ENCODE measurements at places on chromosomes 3 and 15.

DNA sequence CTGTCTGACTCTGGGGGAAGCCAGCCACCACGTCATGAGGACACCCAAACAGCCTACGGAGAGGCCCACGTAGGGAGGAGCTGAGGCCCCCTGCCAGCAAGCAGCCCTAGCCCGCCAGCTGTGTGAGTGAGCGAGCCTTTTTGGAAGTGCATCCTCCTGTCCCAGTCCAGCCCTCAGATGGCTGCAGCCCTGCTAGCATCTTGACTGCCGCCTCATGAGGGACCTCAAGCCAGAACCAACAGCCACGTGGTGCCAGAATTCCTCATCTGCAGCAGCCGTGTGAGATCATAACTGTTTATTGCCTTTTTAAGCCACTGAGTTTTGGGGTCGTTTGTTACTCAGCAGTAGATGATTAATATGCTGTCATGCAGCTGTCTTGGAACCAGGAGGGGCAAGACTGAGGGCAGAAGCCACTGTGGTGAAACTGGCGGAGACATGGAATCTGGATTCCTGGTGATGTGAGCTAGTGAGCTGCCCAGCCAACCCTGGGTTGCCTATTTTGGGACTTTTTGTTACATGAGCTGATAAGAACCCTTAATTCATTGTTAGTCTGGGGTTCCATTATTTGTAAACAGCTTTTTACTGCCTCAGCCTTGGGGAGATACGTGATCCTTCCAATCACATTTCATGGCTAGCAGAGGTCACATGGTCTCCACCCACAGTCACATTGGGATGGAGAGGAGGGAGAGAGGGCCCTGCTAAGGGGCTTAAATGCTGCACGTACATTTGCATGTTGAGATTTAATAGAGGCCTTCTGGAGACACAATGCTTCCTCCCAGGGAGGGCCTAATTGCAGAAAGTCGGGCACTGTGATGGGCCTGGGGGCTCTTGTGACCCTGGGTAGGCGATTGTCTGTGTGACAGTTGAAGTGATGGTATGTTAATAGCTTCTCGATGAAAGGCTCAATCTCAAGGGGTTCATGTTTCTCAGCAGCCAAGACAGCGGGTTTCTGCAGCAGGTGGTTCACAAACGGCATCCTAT is 73.8 kb downstream of the RPLP1 start:
- no peak for DNase-seq

DNA sequence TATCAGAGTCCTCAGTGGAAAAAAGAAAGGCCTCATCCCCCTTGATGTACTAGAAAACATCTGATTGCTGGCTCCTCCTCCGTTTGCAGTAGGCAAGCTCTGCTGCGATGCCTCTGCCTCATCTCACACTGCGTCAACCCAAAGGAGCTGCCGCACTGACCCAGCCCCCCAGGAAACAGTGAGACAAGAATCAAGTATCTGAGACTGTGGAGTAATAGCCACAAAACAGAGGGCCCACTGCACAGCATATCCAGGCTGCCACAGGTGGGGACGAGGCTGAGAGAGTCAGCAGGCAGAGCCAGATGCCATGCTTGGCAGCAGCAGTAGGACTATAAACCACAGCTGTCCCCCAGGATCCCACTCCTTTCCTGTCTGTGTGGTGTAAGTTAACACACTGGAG is 165.9 kb downstream of the STAC start:
- DNase-seq = no peak

GRCh38 chr15:41483519-41483918 is 10.2 kb upstream of the ITPKA start:
- no peak for DNase-seq

GRCh38 chr3:37072892-37073291 is 79.6 kb downstream of the MLH1 start:
- DNase-seq = no peak

DNA sequence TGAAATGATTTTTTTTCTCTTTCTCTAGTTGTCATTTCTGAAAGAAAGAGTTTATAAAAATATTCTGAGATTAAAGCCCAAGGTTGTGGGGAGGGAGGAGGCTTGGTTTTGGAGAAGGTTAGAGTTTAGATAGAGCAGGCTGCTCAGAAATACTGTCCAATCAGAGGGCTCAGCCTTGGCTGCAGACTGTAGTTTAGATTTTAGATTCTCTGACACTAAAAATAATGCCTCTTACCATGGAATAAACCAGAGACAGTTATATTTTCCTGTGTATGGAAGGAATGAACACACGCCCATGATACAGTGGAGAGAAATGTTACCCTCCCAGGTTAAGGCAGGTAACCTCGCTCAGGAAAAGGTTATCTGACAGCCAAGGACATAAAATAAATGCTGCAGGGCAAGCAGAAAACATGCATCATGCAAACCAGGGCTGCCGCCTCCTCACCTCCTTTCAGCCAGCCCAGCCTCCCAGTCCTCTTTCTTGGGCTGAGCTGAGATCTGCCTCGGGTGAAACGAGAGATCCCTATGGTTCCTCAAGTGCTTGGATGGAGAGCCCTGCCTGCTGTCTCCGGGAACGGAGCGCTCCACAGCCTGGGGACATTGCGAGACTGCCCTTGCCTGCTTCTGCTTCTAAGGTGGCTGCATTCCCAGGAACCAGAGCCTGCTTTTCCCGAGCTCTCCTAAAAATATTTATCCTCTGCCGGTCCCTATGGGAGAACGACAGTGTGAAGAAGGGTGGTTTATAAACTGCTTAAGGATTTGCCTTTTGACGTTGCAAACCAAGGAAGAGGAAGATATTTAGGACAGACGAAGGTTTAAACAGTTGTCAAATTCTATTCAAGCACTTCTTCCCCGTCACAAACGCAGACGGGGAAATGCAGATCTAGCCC is 848 bp downstream of the NCEH1 start:
- peak; percentile 75 for DNase-seq

DNA sequence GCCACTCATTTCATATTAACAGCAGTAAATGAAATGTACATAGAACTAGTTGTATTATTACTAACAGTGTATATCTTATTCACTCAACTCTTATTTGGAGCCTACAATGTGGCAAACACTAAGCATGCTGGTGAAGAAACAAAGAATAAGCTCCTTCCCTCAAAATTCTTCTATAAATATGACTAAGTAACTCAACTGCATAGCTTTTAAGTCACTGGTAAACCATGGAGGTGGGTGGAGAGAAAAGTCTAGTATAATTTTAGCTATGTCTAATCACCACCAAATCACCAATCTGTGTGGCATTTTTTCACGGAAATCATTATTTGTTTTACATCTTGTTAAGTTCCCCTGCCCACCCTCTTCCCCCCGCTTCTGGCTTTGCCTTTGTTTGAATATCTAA is 17.5 kb downstream of the COPS2 start:
- no peak for DNase-seq

DNA sequence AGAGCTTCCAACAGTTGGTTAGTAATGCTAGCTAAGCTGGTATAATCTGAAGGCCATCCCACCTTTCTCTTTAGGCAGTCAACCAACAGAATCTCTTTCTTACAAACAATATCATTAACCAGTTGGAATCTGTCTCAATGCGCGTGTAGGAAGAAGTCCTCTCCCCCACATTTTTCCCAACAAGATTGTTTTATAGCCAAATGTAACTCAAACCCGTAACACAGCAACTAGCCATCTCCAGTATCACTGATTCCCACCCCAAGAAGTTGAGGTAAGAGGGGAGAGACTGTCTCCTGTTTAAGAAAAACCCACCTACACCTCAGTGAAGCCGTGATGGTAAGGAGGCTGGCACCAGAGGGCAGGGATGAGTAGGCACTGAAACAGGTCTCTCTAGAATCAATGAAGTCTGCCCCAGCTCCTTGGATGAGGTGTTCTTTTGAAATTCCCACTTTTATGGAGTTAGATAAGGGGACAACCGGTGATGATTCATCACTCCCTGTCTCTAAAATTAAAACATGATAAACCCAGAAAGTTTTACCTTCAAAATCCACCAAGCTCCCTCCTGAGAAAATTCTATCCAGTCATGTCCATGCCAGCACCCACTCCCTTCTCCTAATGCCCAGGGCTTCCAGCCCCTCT is 30.9 kb downstream of the CDC25A start:
- DNase-seq = no peak

DNA sequence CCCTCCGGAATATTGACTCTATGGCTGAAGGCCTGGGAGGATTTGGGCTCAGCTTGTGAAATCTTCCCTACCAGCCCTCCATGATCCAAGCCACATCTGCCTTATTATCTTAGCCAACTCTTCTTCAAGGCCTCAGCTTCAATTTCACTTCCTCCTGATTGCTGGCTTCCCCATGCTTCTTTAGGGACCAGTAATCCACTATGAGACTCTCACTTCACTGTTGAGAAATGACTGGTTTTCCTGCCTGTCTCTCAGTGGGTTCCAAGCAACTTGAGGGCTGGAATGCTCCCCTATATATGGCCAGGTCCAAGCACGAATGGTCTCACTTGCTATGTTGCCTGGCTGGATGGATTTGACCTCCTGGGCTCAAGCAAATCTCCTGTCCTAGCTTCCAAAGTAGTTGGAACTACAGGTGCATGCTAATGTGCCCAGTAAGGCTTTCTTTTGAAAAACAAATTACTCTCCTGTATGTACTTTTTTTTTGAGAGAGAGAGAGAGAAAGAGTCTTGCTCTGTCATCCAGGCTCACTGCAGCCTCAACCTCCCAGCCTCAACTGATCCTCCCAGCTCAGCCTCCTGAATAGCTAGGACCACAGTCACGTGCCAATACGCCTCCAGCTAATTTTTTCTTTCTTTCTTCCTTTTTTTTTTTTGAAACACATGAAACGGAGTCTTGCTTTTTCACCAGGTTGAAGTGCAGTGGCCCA is 7.9 kb upstream of the PIK3CB start:
- DNase-seq = no peak

DNA sequence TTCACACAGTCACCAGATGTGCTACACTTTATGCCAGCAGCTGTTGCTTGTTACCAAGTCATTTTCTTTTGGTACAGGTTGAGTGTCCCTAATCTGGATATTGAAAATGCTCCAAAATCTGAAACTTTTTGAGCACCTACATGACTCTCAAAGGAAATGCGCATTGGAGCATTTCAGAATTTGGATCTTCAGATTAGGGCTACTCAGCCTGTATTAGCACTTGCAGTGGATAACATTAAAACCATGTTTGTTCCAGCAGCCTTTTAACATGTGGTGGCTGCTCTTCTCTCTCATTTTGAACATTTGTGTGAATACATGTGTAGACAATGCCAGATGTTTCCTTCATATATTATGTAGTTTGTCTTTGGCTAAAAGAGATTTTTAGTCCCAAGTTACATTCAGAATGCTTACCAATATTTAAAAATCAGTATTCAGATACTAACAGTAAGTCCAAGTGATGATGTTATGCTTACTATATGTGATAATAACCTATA is 230.9 kb upstream of the UBE2E1 start:
- DNase-seq = no peak

GRCh38 chr15:38189671-38190295 is 62.9 kb upstream of the SPRED1 start:
- DNase-seq = peak; percentile 53

DNA sequence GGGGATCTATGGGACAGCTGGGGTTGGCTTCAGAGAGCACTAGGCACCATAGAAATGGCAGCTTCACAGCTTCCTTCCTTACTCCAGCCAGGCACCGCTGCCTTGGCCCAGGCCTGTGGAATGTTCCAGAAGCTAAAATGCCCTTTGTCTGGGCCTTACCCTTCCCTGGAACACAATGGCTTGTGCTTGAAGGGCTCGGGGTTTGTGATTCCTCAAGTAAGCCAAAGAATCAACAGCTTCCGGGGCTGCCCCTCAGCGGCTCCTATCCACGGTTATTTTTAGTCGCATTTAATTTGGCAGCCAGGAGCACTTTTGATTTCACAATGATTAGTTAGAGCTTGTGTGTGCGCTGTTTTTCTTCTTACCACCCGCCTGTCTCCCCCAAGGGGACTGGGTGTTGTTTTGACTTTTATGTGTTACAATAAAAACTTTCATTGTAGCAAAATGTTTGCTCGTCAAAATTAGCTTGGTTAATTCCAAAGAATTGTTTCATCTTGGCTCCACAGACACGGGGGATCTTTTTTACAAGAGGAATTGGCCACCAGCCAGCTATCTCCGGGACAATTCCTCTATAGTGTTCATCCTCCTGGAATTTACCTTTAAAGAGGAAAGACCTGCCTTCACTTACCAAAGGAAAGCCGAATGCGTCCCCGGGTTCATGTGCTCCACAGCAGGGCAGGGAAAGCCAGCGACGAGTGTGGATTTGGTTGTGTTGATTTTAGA is 73.8 kb downstream of the TLE3 start:
- DNase-seq = no peak

- no peak for DNase-seq
Observed at GRCh38 chr15:42826251-42826890, 89.4 kb upstream of the CDAN1 start.

DNA sequence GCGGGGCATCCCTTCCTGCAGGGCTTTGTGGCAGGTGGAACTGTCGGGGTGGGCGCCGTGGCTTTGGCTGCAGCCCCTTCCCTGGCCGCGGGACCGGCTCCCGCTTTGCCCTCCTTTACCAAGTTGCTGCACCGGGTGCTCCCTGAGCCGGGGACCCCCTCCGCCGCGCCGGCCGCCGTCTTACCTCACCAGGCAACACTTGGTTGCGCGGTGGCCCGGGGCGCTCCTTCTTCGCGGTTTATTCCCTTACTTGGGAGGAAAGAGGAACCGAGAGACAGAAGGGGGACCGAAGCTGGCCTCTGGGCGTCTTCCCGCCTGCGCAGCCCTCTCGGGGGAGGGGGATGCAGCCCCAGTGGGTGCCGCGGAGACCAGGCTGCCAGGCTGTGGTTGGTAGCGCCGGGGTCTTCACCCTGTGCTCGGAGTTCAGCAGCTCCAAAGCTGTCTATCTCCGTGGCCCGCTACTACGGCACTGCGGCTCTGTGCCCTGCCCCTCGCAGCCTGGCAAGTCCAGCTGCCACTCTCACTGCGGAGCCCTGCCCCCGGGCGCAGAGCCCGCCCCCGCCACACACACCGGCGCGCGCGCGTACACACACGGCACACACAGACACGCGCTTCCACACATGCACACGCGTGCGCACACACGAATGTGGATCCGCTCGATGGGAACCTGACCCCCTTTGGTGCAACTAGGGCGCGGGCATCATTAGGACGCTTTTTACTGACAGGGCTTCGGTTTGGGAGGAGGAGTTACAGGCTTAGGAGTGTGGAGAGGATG is at the start of gene DGKG:
DGKG (minus strand) TSS at position 473 of the 775 bp plus-strand sequence. CDS start 41,775 bp downstream, outside the sequence.
- DNase-seq = no peak

DNA sequence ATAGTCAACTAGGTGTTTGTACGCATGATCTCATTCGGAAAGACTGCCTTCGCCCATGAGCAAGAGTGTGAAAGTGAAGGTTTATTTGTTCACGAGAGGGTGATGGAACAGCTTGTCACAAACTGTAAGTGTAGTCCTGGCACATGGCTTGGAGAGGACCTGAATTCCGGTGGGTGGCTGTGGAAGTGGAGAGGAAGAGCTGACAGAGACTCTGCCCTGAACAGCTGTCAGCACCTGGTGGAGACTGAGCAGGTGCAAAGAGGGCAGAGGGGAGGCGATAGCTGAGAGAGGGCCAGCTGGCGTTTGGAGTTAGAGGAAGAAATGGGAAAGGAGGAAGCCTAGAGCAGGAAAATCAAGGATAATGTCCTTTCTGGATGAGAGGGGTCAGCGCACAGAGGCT is 155.7 kb downstream of the EEFSEC start:
- DNase-seq = no peak

- peak; percentile 11 for DNase-seq
Observed at GRCh38 chr3:11847607-11848006, 922 bp upstream of the TAMM41 start.

GRCh38 chr3:41216993-41217392 is 17.7 kb downstream of the CTNNB1 start:
- DNase-seq = no peak
